ENCODE measurements at places on chromosomes 1 and 21. TPM values are rescaled to one million over a fixed set of nuclear protein-coding genes. Genes with fewer than 3 reads are reported as not detected.

GRCh38 chr1:114956570-114956969, 73.1 kb upstream of the TSHB start:
- H3K4me3 ChIP-seq, result no peak overlapping the region
- H3K4me1 ChIP-seq, result no peaks in the 10 kb centered on the region
- H3K36me3 ChIP-seq, result no peaks in the 10 kb centered on the region
- no peak for DNase-seq

DNA sequence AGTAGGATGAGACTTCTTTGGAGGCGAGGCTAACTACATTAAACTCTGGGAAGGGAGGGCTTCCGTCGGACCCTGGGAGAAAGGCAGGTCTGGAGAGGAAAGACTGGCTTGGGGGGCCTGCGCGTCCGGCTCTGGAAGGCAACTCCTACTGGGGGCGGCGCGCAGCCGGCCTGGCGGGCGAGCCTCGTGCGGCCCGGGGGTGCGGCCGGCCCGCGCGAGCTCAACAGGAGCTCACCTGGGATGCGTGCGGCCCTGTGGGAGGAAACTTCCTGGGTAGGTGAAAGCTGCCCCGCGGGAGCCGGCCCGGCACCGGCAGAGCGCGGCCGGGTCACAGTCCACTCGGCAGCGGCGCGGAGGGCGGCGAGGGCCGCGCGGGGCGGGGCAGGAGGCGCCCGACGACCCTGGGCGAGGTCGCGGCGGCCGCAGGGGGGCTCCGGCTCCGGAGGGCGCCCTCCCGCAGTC, 449 bp downstream of the EPS15 start:
- peaks cover 42% of the 10 kb centered on the region for H3K4me1 ChIP-seq
- DNase-seq, result peak; percentile 68
- peak overlapping the region; percentile 100 for H3K4me3 ChIP-seq
- peak overlapping the region; percentile 72 for H3K27ac ChIP-seq

DNA sequence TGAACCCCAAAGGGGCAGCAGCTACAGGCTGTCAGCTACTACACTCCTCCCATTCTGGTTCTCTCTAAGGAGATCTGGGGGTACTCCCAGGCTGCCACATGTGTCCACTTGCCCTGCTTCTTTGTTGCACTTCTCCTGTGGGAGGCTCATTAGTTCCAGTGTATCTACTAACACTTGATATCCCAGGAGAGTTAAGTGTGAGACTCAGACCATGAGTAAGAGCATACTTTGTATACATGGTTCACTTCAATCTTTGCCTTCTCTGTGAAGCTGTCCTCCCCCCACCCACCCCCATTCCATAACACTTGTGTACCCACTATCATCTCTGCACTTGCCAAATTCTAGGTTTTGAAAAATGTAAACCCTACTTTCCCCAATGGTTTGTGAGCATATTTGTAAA, 34.9 kb upstream of the GADD45A start:
- no peaks in the 10 kb centered on the region for H3K27me3 ChIP-seq
- no peak for DNase-seq
- no peaks in the 10 kb centered on the region for H3K36me3 ChIP-seq
- no peak overlapping the region for H3K27ac ChIP-seq
- no peak overlapping the region for H3K4me3 ChIP-seq
- H3K4me1 ChIP-seq, result peaks cover 35% of the 10 kb centered on the region

DNA sequence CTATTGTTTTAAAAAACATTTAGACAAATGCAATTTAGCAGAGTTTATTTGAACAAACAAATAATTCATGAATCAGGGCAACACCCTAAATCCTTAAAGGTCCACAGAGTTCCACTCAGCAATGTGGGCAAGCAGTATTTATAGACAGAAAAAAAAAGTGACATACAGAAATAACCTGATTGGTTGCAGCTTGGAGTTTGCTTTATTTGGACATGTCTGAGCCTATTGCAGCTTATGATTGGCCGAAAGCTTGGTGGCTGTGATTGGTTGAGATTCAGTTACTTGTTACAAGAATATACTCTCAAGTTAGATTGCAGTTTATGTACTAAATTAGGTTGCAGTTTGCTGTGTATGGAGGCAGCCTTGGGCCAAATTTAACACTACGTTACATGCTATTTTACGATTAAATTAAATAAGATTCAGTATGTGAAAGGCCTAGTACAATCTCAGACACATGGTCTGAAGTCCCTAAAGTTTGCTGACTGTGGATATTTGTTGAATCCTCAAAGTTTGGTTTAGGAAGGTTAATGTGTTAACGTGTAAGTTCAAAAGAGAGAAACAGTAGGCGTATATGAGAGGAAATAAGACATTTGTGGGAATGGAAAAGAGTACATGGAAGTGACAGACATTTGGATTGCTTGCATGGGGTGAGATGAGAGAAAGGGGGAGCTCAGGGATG, 6.9 kb upstream of the CAMSAP2 start:
- DNase-seq, result no peak
- H3K4me3 ChIP-seq, result no peak overlapping the region
- H3K27me3 ChIP-seq, result no peaks in the 10 kb centered on the region
- no peaks in the 10 kb centered on the region for H3K36me3 ChIP-seq
- no peaks in the 10 kb centered on the region for H3K4me1 ChIP-seq
- H3K27ac ChIP-seq, result no peak overlapping the region

- no peak for DNase-seq
- no peaks in the 10 kb centered on the region for H3K4me1 ChIP-seq
- H3K27ac ChIP-seq, result no peak overlapping the region
- no peak overlapping the region for H3K4me3 ChIP-seq
- no peaks in the 10 kb centered on the region for H3K36me3 ChIP-seq
Observed at GRCh38 chr1:241332037-241332409, 25.0 kb downstream of the RGS7 start.

DNA sequence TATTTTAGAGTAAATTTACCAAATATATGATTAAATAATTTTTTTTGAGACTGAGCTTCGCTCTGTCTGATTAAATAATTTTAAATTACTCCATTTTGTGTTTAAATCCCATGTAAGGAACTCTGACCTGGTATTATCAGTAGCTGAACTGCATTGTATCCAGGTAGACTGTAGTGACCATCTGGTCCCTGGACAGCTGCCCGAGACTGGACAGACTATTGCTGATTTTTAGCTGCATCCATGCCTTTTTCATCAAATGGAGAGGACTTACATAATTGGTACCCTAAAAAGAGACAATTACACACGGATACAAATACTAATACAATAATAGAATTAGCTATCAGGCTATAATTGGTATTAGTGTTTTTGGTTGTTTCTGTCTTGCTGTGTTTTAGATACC, 20.6 kb downstream of the OLFM3 start:
- H3K27ac ChIP-seq, result no peak overlapping the region
- H3K36me3 ChIP-seq, result no peaks in the 10 kb centered on the region
- no peaks in the 10 kb centered on the region for H3K4me1 ChIP-seq
- H3K27me3 ChIP-seq, result no peaks in the 10 kb centered on the region

DNA sequence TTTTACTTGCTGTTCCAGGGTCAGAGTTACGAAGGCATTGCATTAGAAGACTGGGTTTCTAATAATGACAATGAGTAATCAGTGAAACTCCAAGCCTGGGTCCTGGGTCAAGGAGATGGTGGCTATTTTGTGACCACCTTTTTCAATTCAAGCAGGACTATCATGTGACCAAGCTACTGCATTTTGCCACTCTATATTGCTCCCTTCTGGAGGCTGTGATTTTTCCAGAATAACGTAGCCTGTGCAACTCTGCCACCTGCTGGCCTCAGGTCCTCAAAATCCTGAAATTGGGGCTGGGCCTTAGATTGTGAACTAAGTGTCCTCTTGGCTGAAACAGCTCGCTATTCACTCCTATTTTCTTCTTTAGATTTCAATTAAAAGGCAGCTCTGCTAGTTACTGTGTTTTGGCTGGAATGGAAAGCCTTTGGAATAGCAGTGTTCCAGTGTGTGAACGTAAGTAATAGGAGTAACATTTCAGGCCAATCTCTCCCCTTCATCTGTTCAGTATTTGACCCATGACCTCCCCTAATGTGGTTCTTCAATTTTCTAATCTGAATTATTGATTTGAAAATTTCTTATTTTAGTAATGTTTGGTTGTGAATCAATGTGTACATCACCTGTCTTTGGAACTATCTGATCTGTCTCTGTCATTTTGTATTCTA, 52.9 kb upstream of the CD46 start:
- H3K4me3 ChIP-seq, result no peak overlapping the region
- no peak overlapping the region for H3K27ac ChIP-seq
- H3K36me3 ChIP-seq, result no peaks in the 10 kb centered on the region
- peak; percentile 56 for DNase-seq
- H3K4me1 ChIP-seq, result no peaks in the 10 kb centered on the region
- H3K27me3 ChIP-seq, result no peaks in the 10 kb centered on the region

DNA sequence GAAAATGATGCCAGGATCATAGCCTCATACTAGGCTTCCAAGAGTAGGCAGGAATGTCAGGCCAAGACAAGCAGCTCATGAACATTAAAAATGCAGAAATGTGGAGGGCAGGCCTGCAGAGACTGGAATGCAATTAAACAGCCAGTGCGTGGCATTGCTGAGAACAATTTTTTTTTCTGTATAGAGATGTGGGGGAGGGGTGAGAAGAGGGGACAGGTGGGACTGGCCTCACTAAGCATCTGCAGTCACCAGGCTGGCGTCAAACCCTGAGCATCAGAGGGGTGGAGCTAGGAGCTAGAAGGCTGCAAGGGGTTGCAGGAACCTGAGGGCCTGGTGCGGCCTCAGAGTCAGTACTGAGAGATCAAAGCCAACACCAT, 114.1 kb downstream of the TNR start:
- DNase-seq, result no peak
- no peaks in the 10 kb centered on the region for H3K36me3 ChIP-seq
- H3K4me3 ChIP-seq, result no peak overlapping the region

DNA sequence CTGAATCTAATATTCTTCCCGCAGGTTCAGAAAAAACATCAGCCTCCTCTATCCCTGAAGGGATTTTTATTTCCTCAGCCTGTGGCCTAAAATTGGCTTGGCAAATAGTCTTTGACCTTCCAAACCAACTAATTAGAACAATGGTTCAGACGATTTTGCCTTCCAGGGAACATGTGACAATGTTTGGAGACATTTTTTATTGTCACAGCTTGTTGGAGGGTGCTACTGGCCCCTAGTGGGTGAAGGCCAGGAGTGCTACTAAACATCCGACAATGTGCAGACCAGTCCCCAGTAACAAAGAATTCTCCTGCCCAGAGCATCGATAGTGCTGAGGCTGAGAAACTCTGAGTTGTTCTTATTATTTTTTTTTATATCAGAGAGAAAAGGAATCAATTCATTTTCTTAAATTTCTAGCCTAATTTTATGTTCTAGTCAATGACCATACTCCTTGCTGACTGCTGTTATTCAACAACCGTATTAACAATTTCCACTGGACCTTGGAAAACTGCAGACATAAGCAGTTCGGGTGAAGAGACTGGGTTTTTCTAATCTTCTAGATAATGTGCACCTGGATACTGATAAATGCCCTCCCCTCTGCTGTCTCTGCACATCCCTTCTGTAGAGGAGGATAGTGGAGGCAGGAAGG, 280.7 kb downstream of the LMX1A start:
- DNase-seq, result no peak
- H3K27me3 ChIP-seq, result no peaks in the 10 kb centered on the region
- H3K27ac ChIP-seq, result no peak overlapping the region

DNA sequence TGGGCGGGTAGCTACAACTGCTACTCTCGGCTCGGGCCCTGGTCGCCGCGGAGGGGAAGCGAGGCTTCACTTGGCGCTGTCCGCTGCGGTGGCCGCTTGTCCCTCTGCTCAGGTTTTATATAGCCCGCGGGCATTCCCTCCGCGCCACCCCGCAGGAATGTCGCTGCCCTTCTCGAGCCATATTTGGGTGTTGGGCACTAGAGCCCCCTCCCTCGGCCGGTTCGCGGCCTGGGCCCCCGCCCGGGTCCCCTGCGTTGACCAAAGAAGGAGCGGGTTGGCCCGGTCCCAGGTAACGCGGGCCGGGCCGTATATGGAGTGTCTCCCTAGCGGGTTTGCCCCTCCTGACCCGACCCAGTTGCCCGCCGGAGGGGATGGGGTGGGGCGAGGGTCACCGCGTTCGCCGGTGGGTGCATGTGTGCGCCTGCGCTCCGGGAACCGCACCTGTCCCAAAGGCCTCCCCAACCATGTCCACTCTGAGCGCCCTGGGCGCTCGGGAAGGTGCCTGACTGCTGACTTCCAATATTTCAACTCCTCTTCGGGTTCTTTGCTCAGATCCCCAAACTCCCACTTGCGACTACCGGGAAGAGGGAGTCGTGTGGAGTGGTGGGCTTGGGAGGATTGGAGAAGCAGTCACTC, at the start of gene ACTA1:
Gene ACTA1 (minus strand): TSS at position 90 of the 636 bp plus-strand sequence. CDS start 979 bp downstream, outside the sequence.
- no peaks in the 10 kb centered on the region for H3K27me3 ChIP-seq
- no peak within 1 kb of the TSS for H3K4me3 ChIP-seq
- no peak within 1 kb of the TSS for H3K27ac ChIP-seq
- no peaks in the 10 kb centered on the region for H3K36me3 ChIP-seq
- no peaks in the 10 kb centered on the region for H3K4me1 ChIP-seq

- peaks cover 83% of the 10 kb centered on the region for H3K27me3 ChIP-seq
- no peak for DNase-seq
- H3K27ac ChIP-seq, result no peak overlapping the region
- H3K4me1 ChIP-seq, result no peaks in the 10 kb centered on the region
Observed at GRCh38 chr1:245537992-245538391, 383.2 kb downstream of the KIF26B start.

DNA sequence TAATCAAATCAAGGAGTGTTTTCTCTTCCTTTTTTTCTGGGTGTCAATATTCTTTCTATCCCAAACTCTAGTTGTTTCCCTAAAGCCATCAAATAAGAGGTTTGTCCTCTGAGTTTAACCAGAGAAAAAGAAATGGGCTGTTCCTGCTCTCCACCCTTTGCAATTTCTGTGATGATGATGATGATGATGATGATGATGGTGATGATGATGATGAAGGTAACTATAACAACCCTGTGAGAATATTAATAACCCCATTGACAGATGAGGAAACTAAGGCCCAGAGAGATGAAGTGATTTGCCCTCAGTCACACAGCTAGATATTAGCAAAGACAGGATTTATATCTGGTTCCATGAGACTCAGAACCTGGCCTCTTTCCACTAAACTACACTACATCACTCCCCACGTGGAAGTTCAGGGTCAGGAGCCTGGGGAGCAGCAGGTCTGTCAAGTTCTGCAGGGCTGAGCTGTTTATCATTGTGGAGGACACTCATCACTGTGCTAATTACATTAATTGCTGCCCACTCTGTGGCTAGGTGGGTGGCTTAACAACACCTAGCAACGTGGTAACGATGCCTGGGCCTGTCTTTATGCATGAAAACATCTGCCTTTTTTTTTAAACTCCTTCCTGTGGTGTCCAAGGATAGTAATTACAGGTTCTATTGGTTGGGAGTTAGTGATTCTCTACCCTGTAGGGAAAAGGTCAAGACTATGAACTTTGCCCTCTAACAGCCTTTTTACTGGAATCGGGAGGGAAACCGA, 19.0 kb upstream of the JUN start:
- peaks cover 29% of the 10 kb centered on the region for H3K4me1 ChIP-seq
- H3K27me3 ChIP-seq, result no peaks in the 10 kb centered on the region
- no peak overlapping the region for H3K27ac ChIP-seq

GRCh38 chr1:153566414-153567371, 1.0 kb upstream of the S100A2 start:
- no peaks in the 10 kb centered on the region for H3K36me3 ChIP-seq
- H3K4me1 ChIP-seq, result peaks cover 56% of the 10 kb centered on the region
- peak; percentile 96 for DNase-seq
- peak overlapping the region; percentile 34 for H3K4me3 ChIP-seq
- no peaks in the 10 kb centered on the region for H3K27me3 ChIP-seq
- peak overlapping the region; percentile 97 for H3K27ac ChIP-seq

Gene SLAMF7
- 1.7 TPM for total RNA-seq

Gene OR6K3
- total RNA-seq, result not detected

Gene CAMK1G
- total RNA-seq, result not detected

Gene POTED
- not detected for total RNA-seq

Gene CR2
- total RNA-seq, result 4.3 TPM

Measured in PC-9 (cell line).